Activated CD4-positive, alpha-beta T cell treated with anti-CD3 and anti-CD28 coated beads, Interleukin-2, amount 50 U/mL, for 48 hours (primary cell): ENCODE measurements at places on chromosomes 1 and 21.

DNA sequence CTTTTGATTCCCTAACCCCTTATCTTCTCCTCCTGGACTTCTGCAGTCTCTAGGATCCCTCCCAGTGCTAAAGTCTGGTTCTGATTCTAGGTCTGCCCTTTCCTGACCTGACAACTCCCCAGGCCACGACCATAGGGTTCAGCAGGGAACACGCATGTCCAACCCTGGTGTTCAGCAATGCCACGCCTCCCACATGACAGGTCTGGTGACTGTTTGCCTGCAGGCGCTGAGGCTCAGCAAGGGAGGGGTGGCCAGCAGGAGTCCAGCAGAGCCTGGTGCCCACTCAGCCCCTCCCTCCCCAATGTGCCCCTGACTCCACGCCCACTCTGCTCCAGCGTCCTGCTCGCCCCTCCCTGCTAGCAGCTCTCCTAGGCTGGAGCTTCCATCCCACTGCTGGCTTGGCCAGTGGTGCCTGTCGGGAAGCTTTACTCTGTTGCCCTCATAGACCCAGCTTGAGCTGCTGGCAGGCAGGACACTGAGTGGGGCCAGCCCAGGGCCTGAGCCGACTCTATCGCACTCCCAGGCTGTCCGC lies 17.3 kb downstream of the SLC9A1 start:
- peak; percentile 41 for DNase-seq

DNA sequence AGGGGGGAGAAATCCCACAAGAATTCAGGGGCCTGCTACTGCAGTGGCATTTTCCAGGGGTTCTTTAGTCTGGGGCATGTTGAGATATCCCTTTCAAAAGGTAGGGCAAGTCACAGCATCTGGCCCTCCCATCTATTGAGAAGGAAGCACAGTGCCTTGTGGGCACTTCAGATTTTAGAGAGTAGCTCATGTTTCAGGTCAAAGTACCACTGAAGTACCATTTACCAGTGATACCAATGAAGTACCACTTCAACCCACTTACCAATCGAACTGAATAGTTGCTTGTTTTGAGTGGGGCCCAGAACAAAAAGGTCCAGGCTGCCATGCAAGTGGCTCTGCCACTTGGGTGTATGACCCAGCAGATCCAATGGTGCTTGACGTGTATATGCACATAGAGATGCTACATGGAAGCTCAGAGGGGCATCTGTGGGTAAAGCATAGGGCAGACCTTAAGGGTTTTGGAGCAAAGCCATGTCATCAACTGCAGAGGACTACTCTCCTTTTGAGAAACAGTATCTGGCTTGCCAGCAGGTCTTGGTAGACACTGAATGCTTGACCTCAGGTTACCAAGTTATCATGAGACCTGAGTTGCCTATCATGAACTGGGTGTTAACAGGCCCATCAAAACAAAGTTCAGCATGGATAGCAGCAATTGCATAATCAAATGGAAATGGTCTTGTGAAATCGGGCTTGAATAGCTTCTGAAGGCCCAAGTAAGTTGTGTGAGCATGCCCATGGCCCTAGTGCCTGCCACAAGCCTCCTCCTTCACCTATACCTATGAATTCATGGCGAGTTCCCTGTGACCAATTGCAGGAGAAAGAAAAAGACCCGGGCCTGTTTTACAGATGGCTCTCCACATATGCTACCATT lies 23.5 kb downstream of the PLA2G2D start:
- DNase-seq = no peak

DNA sequence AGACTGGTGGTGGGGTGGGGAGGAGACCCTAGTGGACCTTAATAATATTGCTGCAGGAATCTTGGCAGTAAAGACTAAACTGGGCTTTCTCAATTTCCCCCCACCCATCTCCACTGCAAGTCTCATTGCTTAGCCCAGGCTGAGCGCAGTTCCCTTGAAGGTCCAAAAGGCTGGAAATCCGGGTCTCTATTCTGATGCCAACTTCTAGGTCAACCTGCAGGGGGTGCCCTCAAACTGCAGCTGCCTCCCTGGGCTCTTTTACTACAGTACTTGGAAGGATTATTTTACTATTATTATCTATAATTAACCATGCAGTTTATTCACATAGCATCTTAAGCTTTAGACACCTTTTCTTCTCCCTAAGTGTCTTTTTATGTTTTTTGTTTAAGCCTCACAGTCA lies 85.4 kb upstream of the WARS2 start:
- no peak for DNase-seq

DNA sequence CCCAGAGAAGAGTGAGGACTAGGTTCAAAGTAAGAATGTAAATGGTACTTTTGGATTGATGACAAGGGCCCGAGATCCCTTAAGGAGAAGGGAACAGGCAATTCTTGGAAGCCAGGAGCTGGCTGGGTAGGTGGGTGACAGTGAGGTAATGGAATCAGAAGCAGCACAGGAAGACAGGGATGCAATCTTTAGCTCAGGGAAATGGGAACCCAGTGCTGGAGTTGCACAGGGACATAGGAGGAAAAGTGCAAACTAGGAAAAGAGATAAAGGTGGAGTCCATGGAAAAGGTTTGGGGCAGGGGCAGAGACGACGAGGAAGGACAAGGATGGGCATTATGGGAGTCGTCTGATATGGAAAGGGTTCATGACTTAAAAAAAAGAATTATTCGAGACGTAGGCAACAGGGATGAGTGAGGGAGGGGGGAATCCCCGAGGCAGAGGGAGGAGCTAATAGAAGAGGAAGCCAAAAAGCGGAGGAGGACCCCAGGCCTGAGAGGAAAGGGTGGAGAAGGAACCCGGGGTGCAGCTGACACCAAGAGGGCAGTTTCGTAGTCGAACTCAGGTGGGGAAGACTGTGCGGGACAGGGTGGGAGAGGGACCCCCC lies 495 bp downstream of the PI4KB start:
- peak; percentile 76 for DNase-seq

DNA sequence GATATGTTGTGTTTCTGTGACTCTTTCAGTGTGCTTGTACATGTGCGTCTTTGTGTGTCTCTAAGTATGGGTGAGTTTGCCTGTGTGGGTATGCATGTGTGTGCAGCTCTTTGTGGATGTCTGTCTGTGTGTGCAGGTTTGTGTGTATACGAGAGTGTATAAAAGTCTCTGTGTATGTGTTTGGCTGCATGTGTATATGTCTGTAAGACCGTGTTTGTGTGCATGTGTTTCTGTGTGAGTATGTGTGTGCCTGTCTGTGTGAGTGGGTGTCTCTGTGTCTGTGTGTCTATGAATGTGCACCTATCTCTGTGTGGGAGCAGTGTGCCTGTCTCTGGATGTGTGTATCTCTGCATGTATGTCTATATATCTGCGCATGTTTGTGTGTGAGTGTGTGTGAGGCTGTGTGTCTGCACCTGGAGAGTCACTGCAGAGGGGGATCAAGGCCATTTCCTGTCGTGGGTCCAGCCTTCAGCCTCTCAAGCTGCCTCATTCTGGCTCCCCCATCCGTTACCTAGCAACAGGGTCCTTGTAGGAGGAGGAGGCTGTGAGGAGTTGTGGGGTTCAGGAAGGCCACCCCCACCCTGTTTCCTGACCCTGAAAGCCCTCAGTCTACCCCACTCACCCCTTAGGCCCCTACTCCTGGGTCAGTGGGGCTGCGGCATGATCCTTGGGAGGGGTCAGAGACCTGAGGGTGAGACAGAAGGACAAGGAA lies 10.4 kb downstream of the FGR start:
- no peak for DNase-seq

- no peak for DNase-seq
These were observed 5.8 kb upstream of the FOXD3 start for GRCh38 chr1:63316598-63316983.

GRCh38 chr1:235703506-235703905 lies 53.9 kb upstream of the GNG4 start:
- DNase-seq = no peak

- no peak for DNase-seq
These were observed 23.8 kb downstream of the IER5 start for GRCh38 chr1:181112071-181112929.

DNA sequence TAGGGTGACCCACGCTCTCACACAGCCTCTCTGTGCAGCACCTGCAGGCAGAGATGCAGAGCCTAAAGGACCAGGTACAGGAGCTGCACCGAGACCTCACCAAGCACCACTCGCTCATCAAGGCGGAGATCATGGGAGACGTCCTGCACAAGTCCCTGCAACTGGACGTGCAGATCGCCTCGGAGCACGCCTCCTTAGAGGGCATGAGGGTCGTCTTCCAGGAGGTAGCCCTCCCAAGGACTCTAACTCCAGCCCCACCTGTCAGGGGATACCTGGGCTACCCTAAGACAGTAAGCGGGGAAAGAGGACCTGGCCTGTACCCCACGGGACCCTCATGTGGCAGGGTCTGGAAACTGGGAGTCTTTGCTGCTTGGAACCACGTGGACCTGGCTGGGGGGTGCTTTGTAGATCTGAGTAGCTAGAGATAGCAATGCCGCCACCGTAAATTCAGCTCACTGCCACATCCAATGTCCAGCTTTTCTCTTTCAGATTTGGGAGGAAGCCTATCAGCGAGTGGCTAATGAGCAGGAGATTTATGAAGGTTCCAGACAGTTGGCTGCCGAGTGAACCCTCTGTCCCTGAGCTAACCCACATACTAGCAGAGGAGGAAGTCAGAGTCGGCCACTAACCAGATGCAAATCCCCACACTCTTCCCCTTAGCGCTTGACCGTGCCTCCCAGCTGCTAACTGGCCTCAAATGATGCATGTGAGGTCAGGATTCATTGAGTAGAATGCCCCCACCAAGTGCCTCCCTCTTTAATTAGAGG lies 6.5 kb downstream of the RNF207 start:
- no peak for DNase-seq

GRCh38 chr21:15682186-15682895 lies 47.4 kb upstream of the USP25 start:
- DNase-seq = no peak

GRCh38 chr1:117802531-117803257 lies 126.7 kb downstream of the GDAP2 start:
- no peak for DNase-seq
